ENCODE measurements at places on chromosomes 7 and 10.
A peak's percentile ranks its signal among the peaks of the same experiment; 100 is the strongest.

DNA sequence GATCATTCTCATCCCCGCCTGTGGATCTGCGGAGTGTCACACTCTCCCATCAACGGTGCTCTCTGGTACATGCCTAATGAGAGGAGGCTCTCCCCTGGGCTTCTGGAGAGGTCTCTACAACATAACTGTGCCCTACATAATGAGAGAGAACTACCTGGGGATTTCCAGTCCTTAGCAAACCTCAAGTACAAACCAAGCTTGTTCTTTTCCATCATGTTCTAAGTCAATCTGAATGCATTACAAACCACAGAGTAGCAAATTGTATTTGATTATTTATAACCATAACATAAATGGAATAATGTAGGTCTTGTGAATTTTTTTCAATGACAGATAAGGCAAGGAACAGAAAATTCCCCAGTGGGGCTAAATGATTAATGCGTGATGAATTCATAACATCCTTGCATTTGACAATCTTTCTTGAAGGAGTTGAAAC is 412.4 kb upstream of the NRP1 start:
- no peak for DNase-seq

GRCh38 chr7:73824986-73825385 is 5.8 kb upstream of the CLDN4 start:
- no peak for DNase-seq

- DNase-seq: no peak
Measured at GRCh38 chr7:36583318-36583717, 141.0 kb downstream of the AOAH start.

DNA sequence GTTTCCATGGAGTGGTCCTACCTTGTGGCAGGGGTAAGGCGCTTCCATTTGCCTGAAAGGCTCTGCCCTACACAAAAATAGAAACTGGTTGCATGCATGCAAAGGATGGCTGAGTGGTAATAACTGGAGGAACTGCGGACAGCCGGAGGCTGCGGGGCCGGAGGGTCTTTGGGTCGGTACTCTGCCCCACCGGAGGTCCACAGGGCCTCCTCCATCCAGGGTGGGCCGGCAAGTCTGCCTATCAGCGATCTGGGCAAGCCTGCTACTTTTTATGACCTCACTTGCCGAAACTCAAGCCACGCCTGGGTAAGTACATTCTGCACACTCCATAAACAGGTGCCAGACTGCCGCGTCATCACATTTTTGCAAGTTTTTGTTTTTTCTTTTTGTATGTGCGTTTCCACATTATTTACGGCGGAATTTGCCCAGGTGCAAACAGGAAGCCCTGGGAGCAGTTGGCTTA is 30.0 kb downstream of the TACC2 start:
- DNase-seq: no peak

DNA sequence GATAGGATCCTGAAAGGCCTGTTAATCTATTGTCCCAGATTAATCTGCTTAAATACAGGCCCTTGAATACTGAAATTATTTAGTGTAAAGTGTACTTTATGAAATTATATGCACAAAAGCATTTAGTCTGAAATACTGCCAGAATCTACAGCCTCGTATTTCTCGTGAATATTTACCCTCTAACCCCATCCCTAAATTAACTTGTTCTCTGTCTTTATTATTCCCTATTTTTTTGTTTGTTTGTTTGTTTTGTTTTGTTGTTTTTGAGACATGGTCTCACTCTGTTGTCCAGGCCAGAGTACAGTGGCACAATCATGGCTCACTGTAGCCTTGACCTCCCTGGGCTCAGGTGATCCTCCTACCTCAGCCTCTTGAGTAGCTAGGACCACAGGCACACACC is 2.7 kb upstream of the CPED1 start:
- DNase-seq: no peak

GRCh38 chr10:103712898-103713498 is 142.4 kb downstream of the SH3PXD2A start:
- DNase-seq: peak; percentile 12

DNA sequence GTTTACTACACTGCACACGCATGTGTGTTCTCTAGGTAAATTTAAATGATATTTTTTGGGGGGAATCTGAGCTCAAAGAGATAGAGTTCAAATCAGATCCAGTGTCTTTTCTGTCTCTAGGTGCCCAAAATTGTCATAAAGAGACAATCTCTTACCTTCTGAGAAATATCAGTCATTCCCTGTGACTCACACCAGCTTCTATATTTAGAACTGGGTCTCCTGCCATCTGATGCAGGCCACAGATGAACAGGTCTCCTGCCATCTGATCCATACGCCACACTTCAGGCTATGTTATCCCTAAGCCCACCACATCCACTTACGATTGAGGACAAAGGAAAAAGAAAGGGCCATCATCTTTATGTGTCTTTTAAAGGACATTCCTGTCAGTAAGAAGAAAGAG is 136.3 kb upstream of the LAMB4 start:
- DNase-seq: no peak

GRCh38 chr7:66076462-66077329 is 1.1 kb downstream of the ASL start:
- no peak for DNase-seq

DNA sequence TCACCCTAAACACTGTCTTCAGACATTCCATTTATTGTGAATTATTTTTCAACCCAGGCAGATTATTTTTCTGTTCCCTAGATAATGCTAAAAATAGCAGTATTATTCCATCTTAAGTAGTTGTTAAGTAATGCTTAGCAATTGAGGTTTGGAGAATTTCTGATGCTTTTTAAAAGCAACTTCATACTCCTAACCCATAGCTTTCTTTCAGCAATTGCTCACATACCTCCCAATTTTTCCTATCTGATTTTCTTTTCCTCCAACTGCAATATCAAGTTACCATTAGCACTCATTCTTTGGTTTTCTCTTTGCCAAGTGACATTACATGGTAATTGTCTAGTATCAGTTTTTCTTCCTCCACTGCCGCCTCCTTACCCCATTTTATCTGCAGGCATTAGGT is 104.7 kb downstream of the GPR85 start:
- no peak for DNase-seq

DNA sequence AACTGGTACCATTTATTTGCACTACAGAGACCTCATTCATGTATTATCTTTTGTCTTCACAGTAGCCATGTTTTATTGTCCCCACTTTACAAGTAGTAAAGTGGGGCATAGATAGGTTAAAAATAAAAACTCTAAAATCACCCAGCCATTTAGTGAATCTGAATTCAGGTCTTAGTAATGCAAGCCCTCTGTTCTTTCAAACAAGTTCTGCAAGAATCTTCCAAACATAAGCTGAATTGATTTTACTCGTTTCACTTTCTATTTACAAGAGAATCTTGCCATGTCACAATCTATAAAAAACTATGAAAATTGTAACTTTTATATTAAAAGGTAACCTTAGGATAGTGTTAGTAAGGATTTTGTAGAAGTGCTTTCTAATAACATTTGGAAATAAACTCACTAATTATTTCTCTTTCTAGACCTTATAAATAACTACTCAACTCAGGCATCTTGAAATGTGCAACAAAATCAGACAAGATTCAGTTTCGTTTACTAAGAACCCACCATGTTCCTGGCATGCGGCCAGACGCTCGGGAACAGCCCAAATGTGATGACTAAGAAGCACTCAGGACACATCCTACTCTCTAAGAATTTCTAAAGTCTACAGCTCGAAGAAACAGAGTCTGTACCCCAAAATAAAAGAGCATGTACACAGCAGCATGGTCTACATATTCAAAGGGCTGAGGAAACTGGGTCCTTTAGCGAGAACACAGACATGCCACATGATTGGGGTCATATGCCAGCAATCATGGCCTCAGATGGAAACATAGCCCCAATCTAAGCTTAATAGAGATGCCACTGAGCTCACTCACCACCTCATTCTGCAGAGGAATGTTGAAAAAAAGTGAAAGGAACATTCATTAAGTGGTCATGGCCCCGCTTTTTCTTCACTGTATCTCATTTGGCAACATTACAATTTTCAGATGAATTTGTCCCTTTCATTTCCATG is 167.6 kb downstream of the AMPH start:
- no peak for DNase-seq

GRCh38 chr10:5811387-5811821 is 1.8 kb downstream of the GDI2 start:
- DNase-seq: no peak

DNA sequence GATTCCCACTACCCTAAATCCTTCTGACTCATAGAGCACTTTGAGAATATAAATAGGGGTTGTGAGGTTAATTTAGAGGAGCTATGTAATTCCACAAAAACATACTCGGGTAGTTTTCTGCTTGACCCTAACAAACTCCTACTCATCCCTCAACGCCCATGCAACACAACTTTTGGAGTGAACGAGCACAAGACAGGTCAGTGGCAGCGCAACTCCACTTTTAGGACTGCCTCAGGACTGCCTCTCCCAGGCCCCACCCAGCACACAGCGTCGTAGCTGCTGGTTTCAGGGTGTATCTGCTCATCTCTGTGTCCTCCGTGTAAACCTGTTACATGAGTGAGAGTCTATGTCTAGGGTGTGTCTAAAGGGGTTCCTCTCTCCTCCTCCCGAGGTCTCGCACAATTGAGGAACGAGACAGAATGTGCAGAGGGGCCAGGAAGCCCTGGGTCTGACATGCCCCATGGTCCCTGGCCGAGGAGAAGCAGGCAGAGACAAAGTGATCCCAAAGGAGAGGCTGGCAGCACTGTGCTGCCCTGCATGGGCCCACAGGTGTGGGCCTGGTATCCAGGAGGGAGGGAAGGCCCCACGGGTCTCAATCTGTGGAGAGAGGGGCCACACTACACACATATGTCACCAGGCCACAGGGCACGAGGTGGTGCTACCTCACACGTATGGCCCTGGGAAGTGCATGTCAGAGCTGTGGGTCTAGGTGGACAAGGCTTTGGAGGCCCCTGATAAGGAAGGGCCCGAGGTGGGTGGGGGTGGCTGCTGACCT is 45.5 kb downstream of the CAMK2B start:
- DNase-seq: no peak

- peak; percentile 7 for DNase-seq
Measured at GRCh38 chr7:151992375-151992774, 33.1 kb upstream of the GALNT11 start.

GRCh38 chr7:44936322-44936721 is 42.5 kb downstream of the MYO1G start:
- DNase-seq: no peak

DNA sequence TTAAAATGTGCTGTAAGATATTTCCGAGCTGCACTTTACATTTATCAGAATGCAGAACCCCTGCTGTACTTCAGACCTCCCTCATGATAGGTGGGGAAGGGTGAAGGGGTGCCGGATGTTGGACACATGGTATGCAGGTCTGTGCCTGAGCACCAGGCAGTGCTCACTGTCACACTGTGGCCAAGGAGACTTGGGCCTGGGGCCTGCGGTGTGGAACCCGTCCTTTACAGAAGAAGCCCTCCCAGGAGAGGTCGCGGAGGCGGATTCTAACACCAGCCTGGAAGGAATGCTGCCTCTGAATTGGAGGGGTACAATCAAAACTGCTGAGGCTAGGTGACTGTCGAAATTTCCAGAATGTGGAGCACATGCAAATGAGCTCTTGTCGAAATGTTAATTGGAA is 34.5 kb downstream of the DNAJB6 start:
- DNase-seq: no peak

DNA sequence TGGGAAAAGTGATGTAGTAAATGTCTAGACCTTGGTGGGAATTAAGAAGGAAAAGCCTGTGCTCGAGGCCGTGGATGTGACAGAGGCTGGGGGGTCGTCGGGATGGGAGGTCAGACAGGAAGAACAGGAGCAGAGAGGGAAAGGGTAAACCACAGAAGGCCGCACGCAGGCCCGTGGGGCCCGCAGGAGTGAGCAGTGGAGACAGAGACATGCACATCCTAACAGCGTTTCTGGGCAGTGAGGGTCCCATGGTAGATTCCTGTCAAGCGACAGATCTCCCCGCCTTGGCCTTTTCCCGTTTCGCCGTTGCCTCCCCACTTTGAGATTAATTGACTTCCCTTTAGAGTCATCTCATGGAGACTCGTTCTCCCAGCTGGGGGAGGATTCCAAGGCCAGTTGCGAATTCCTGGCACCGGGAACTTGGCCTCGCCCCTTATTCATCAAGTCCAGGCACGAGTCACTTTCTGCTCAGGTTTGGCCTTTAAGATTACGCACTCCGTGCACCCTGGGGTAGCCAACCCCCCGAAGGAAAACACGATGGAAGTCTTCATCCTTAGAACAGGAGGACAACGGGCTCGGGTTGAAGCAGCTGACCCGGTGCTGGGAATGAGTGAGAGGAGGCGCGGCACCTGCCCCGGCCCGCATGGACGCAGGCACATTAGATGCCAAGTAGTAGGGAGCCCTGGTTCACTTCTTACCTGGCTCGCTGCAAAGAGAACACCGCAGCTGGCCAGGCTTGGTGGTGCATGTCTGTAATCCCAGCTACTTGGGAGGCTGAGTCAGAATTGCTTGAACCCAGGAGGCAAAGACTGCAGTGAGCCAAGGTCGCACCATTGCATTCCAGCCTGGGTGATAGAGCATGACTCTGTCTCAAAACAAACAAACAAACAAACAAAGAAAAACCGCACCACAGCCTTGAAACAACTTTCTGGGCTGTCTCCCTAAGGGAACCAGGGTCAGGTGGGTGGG is 315.2 kb upstream of the SHH start:
- DNase-seq: no peak

- DNase-seq: peak; percentile 0
Measured at GRCh38 chr10:128275388-128276177, 149.4 kb upstream of the MKI67 start.

DNA sequence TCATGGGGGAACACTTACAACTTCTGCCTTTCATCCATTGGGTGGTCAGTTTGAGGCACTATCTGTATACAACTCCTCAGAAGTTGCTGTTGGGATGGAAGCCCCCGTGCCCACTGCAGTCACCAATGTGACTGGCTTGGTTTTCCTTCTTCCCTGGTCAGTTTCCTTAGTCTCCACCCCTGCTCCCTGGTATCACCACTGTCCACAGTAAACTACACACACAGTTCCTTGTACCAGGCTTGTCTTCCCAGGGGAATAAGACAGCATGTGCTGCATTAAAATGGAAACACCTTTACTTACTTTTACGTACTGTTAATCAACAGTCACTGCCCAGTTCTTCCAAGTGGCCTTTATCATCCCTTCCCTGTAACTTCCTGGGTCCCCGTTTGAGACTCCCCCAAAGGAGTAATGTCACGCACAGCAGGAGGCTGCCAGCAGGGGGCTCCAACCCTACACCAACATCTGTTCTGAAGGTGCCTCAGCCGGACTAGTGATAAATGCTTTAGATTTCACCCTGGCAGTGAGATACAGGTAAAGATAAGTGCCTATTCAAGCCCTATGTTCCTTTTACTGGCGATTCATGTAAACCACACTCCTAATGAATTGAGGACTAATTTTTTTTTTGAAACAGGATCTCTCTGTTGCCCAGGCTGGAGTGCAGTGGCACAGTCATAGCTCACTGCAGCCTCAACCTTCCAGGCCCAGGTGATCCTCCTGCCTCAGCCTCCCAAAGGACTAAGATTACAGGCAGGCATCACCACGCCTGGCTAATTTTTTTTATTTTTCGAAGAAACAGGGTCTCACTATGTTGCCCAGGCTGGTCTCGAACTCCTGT is 45.3 kb upstream of the PIK3AP1 start:
- DNase-seq: peak; percentile 23

DNA sequence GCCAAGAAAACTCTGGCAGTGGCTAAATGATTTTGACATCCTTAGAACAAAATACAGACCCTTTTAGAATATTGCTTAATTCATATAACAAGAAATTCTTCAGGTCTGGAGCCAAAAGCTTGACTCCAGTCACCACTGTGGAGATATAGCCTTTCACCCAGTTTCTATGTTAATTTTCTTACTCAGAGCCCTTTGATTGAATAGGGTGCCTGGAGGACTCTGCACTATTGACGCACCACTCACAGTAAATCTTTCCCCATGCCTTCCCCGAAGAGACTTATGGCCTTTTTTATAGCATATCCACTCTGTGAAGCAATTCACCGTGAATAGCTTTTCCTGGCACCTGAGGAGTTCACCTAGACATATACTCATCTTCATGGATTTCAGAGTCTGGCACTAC is 613.8 kb downstream of the ZWINT start:
- no peak for DNase-seq

Data from NCI-H2029 treated with DMSO at 0.1 percent for 48 hours (cell line).